ENCODE measurements at places on chromosomes 6 and 20.

DNA sequence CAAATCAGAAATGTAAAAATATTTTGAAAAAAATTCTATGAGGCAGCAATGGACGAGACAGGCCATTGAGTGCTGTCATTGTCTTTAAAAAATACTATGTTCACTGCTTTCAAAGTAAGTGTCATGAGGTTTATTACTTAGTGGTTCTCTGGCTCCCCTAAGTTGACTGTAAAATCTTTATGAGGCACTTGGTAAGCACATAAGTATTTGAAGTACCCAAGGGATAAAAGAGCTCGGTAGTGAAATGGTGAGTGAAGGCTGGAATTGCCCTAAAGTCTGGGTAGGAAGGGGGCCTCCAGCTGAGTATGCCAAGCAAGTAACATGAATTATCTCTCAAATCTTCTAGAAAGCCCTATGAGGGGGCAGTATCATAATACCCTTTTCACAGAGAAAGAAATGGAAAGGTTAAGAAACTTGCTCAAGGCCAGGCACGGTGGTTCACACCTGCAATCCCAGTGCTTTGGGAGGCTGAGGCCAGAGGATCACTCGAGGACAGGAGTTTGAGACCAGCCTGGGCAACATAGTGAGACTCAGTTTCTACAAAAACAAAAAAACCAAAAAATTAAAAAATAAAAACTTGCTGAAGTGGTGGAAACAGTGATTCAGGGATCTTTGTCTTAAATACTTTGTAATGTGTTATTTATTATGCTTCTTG, 5.5 kb upstream of the CTCFL start:
- DNase-seq = no peak

- no peak for DNase-seq
Measured at GRCh38 chr20:15415908-15416307, 1078.5 kb upstream of the FLRT3 start.

- DNase-seq = peak; percentile 10
Measured at GRCh38 chr6:169556758-169557548, 144.9 kb downstream of the WDR27 start.

GRCh38 chr6:124941259-124941658, 21.0 kb upstream of the RNF217 start:
- DNase-seq = no peak

DNA sequence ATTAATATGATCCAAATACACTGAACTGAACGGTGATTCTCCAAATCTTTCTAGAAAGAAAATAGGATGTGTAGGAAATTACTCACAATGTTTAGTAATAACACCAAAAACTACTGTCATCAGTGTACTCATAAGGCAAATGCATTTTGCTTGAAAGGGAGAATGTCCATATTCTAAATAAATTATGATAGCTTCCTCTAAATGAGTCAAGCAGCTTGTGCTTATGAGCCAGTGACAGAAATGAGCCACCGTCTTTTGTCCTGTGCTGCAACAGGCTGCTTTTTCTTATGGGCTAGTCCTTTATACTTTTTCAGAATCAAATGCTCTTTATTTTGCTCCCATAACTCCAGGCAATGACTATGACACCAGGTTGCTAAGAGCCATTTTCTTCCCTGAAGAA, 4.5 kb upstream of the ZNF451 start:
- DNase-seq = no peak

DNA sequence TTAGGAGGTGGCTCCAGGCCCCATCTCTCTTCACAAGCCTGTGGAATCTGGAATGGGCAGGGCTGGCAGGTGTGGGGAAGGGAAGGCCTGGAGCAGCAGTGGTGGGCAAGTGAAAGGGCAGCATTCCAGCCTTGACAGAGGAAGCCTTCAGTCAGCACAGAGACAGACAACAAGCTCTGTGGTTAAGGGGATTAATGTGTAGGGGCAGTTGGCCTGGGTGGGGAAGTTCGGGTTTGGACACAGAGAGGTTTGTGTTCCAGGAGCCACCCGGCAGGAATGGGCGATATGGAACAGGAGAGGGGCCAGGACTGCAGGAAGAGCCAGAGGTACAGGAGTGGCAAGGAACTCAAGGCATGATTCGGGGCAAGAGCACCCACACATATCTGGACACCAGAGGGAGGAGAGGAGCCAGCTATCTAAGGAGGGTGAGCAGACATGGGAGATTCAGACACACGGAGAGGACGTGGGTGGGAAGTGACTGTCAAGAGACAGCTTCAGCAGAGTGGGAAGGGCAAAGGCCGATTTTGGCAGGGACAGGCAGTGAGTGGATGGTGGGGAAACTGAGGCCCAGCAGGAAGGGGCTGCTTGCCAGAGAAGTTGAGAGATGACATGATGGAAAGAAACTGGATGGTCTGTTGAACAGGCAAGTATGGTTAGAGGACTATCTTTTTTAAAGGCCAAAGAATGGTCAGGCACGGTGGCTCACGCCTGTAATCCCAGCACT, 2.5 kb upstream of the SLC44A4 start:
- DNase-seq = no peak

DNA sequence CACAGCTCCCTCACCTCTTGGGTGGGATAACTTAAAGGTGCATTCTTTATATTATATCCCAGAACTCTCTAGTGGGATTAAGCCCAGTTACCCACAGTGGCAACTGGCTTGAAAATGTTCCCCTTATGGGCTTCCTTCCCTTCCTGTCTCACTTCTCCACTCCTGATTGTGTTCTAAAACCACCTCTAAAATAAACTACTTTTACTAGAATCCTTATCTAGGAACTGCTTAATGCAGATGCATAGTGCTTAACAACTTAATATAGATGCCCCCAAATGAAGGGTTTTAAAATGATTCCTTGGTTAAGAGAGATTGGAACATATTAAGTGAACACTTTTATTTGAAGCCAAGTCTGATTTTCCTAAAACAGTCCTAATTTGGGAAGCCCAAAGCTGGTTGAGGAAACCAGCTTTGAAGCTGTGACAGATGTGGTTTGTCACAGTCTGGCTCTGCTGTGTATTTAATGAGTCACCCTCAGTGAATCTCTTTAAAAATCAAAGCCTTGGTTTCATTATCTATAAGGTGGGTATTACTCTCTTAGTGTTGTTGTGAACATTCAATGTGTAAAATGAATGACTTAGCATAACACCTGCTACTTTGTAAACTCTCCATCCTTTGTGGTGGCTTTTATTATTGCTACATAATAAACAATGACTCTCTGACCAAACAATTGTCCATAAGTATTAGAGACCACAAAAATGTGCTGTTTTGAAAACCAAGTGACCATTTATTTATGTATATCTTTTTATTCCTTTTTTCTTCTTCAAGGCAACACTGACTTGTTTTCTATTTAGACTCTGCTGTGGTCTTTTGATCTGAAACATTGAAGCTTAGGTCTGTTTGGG, 24.4 kb downstream of the PLCB1 start:
- no peak for DNase-seq

GRCh38 chr6:28401172-28401571, 1.6 kb upstream of the ZSCAN12 start:
- DNase-seq = no peak

- no peak for DNase-seq
Measured at GRCh38 chr20:51373713-51374455, 168.6 kb downstream of the NFATC2 start.

DNA sequence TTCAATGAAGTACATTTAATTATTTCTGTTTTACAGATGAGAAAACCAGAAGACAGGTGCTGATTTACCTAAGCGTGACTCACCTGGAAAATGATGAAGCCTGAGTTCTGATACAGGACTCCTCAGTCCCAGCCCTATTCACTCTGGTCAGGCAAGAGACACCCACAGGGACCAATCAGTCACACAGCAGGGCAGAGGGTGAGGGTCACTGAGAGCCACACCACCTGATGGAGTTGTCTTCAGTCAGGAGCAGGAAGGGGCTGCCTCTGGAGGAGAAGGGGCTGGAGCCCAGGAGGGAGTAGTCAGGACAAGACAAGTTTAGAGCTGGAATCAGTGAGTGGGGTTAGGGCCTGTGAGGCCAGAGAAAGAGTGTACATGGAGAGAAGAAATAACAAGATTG, 251.2 kb upstream of the MOCS1 start:
- no peak for DNase-seq

- no peak for DNase-seq
Measured at GRCh38 chr6:42925248-42925857, 3.9 kb upstream of the CNPY3 start.

DNA sequence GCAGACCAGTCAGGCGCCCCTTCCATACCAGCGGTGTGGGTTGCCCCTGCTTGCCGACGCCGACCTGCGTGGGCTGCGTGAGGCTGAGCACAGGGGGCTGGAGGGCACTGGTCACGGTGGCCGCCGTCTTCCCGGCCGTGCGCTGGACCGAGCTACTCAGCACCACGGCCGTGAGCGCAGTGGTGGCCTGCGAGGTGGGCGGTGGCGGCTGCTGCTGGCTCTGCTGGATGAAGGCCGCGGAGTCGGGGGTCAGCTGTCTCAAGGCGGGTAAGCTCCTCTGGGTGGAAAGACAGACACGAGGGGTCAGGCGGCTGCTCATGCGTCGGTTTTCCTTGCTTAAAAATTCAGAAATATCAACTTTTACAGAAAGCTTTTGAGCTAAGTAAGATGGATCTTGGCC, 59.2 kb downstream of the TAF4 start:
- DNase-seq = no peak

GRCh38 chr6:5501837-5502236, 240.5 kb downstream of the FARS2 start:
- DNase-seq = no peak

DNA sequence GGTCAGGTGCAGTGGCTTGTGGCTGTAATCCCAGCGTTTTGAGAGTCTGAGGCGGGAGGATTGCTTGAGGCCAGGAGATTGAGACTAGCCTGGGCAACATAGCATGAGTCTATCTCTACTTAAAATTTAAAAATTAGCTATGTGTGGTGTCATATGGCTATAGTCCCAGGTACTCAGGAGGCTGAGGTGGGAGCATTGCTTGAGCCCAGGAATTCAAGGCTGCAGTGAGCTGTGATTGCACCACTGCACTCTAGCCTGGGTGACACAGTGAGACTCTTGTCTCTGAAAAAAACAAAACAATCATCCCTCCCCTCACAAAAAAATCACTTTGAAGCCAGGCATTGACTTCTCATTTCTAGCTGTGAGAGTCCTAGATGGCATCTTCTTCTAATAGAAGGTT, 32.1 kb downstream of the AIG1 start:
- DNase-seq = no peak

- no peak for DNase-seq
Measured at GRCh38 chr6:80969439-80969838, 783.0 kb downstream of the TENT5A start.

GRCh38 chr20:41242807-41243206, 74.7 kb downstream of the ZHX3 start:
- DNase-seq = no peak
